ENCODE measurements at places on chromosomes 7 and 10.

- DNase-seq: peak; percentile 41
These were observed 11.7 kb downstream of the POLL start for GRCh38 chr10:101576211-101576863.

GRCh38 chr10:17239345-17240085, 11.5 kb downstream of the VIM start:
- no peak for DNase-seq

- no peak for DNase-seq
These were observed 53.9 kb downstream of the SHH start for GRCh38 chr7:155758348-155758747.

DNA sequence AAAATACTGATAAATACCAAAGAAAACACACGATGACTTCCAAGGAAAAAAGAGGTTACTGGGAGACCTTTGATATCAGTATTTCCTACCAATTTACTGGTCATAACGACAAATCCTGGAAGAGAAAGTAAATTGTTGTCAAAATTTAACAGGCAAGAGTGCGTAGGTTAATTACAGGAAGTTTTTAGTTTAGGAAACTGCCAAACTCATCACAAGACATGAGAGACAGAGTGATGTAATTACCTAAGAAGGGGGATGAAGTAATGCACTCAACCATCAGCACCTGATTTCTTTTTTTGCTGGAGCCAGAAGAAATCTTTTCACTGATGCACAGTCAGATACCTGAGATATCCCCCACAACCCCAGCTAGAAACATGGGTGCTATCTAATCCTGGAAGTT, 16.8 kb downstream of the MACC1 start:
- no peak for DNase-seq

GRCh38 chr10:78759456-78760120, 309.2 kb upstream of the ZMIZ1 start:
- DNase-seq: no peak

GRCh38 chr10:926075-926698, 5.3 kb downstream of the LARP4B start:
- no peak for DNase-seq

DNA sequence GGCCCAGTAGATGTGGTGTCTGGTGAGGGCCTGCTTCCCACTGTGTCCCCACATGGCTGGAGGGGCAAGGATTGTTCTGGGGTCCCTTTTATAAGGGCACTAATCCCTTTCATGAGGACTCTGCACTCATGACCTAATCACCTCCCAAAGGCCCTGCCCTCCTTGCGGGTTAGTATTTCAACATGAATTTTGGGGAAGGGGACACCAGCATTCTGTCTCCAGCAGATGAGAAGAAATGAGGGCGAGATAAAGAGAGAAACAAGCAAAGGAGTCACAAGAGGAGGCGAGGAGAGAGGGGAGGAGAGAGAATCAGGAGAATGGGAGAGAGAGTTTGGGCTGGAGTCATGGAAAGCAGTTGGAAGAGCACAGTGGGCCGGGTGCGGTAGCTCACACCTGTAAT, 83.7 kb downstream of the C10orf105 start:
- DNase-seq: no peak

All from epithelial cell of prostate (primary cell).